ENCODE measurements at places on chromosomes 4 and X.

- DNase-seq, result no peak
Measured at GRCh38 chr4:3690551-3691152, 75.5 kb upstream of the ADRA2C start.

DNA sequence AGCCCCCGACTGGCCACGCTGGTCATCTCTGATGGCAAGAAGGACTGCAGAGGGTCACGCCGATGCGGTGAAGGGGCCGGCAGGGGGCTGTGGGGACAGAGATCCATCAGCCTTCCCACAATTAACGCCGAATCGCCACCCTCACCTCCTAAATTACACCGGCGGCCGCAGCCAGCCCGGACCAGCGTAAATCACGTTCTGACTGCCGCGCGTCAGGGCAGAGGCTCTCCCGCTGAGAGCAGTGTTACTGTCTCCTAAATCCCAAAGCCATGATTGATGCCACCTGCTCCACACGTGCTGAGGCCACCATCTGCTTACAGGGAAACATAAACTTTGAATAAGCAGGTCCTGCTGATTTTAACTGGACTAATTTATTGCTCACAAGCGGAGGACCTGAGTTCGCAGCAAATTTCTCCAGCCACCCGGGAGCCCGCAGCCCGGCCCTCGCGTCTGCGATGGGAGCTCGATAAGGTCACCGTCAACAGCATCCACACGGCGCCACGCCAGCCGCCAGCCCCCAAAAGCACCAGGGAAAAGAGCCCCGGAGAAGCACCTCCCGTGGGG, 127.3 kb upstream of the NKX1-1 start:
- DNase-seq, result peak; percentile 51

- DNase-seq, result no peak
Measured at GRCh38 chrX:130885996-130886395, 17.0 kb downstream of the ENOX2 start.

GRCh38 chrX:56986138-56986537, 9.2 kb downstream of the SPIN3 start:
- no peak for DNase-seq

DNA sequence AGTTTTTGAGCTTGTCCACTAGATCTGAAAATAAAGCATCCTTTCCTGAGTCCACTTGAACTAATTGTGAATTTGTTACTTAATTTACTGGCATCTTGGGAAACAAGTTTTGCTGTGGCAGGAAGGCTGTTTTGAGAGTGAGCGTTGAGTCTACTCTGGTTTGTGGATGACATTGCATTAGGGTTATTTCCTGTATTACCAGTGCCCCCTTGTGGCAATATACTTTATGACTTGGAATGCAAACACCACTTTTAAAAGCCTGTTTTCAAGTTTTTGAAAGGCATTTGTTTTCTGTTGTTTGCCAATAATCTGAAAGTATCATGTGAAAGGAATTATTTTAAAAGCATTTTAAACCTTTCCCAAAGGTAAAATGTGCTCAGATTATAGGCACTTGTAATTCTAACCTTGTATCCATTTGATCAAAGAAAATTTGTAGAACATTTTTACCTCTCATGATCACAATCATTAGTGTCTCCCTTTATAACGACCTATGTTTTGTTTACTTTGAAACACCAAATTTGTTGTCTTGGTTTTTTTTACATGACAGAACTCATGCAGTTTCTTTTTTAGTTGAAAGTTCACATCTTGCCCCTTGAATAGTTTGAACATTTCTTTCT, 18.0 kb upstream of the CYP2U1 start:
- no peak for DNase-seq

- DNase-seq, result no peak
Measured at GRCh38 chr4:75179510-75179909, 246.6 kb downstream of the PARM1 start.

DNA sequence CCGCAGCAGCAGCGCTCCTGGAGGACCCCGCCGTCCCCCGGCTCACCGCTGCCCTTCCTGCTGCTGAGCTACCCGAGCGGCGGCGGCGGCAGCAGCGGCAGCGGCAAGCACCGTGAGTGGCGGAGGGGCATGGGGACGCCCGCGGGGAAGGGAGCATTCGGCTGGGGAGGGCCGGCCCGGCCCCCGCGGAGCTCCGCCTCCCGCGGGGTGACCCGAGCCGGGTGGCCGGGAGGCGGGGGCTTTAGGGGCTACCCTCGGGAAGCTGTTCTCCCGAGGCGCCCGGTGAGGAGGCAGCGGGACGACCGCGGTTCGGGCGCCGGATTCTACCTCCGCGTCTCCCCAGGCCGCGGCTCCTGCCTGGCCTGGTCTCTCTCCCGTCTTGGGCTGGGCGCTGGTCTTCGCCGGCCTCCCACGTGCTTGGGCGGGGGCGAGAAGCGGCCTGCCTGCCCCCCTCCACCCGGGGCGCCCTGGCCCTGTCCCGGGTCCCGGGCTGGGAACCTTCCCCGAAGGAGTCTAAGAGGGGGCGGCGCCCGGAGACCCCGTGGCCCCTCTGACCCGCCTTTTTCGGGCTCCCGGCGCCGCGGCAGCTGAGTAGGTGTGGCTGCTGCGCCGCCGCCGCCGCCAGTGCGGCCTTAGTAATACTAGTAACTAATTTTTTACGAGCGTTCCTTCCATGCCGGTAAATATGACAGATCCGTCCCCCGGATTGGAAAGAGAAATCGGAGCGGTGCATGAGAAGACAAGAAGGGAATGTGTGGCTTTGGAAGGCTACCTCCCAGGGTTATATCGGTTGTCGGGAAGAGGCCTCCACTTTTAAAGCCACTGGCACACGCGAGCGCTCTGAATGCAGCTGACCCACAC, 16.4 kb upstream of the RUFY3 start:
- DNase-seq, result no peak

DNA sequence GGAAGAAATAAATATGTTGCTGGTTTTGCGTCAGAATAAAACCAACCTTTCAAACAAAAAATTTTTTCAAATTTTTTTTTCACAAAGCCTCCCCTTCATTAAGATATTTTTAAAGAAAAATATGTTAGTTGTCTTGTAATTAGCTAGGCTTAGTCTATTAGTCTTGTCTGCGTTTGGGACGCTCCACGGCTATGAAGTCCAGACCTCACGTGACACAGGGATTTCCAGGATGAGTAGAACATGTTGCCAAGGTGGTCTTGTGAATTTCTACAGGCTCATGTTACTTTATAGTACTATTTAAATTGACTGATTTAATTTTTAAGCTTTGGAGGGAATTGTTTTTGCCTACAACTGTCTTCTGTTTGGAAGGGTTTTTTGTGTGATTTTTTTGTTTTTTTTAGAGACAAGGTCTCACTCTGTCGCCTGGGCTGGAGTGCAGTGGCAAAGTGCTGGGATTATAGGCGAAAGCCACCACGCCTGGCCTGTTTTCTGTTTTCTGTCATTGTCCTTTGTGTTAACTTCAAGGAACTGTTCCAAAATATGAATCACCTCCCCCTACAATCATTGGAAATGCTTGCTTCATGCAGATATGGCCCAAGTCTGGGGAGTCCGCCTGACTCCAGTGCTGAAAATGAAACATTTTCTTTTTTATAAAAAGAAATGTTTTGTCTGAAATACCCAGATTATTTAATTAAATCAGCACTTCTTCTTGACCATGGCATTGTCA, 26.2 kb downstream of the TMEM144 start:
- no peak for DNase-seq

GRCh38 chr4:56060036-56060435, 111.3 kb downstream of the CEP135 start:
- no peak for DNase-seq

GRCh38 chrX:103932133-103932532, 30.3 kb upstream of the TMSB15B start:
- no peak for DNase-seq

GRCh38 chr4:2809610-2810180, 16.8 kb downstream of the SH3BP2 start:
- no peak for DNase-seq

GRCh38 chr4:79575709-79576428, 167.8 kb upstream of the GK2 start:
- DNase-seq, result no peak

- DNase-seq, result no peak
Measured at GRCh38 chr4:52142816-52143215, 91.7 kb downstream of the SPATA18 start.

GRCh38 chrX:30680618-30681017, 27.4 kb downstream of the GK start:
- DNase-seq, result no peak

DNA sequence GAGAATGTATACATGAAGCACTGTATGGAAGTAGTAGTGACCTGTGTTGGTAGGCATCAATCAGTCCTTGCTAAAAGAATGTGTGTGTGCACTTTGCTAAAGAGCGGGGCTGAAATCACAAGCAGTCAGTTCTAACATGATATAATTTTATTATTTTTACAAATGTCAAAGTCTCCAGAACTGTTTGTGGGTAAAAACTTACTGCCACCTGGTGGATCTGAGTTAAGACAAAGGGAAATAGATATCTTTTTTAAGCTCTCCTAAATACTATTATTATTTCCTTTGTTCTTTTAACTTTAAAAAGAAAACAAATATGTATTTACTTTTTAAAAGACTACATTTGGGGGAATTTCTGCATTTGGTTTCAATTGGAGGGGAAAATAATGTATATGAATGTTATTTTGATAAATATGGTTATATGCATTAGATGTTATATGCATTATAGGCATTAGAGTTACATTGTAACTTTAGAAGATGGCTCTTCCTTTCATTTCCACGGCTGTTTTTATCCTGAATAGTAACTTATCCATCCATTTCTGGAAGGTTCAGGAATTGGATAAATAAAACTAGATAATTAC, 7.8 kb upstream of the CLOCK start:
- no peak for DNase-seq

DNA sequence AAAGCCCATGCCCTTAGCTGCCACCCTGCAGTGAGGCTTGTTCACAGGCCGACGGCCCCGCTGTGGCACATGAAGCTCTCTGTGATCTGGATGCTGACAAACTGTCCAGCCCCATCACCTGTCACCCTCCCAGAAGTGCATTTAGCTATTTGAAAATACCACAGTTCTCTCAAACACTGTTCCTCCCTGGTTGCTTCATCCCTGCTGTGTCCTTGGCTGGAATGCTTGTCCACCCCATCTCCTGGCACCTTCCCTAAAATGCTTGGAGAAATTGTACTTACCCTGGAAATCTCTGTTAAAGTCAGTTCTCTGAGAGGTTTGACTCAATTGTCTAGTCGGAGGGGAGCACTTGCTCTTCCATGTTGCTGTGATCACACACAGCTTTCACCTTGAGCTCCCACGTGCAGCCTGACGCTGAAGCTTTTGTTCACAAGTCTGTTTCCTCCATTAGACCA, 10.1 kb downstream of the SYNPO2 start:
- DNase-seq, result no peak

DNA sequence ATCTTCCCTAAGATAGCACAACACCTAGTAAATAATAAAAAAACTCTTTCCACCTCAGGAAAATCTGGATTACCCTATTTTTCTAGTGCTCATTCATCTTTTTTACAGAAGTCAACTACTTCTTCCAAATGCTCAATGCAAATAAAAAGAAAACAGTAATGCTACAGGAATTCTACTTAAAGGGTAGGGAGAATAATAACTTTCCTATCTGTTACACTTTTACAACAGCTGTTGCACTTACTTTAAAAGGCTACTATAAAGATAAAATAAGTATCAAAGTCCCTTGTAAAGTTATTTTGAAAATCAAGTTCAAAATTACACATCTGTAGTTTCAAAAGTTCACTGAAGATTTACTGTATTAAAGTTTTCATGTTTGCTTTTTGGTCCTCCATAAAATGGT, 37.6 kb downstream of the THOC2 start:
- no peak for DNase-seq

- no peak for DNase-seq
Measured at GRCh38 chrX:11893933-11894710, 136.1 kb downstream of the MSL3 start.

GRCh38 chr4:68346461-68346860, 3.4 kb downstream of the YTHDC1 start:
- DNase-seq, result no peak

GRCh38 chrX:119410027-119410819, 11.1 kb downstream of the SLC25A43 start:
- DNase-seq, result no peak

GRCh38 chr4:86032476-86033022, 327.3 kb downstream of the MAPK10 start:
- DNase-seq, result no peak

- DNase-seq, result no peak
Measured at GRCh38 chr4:10034612-10035104, 13.4 kb upstream of the SLC2A9 start.

- DNase-seq, result no peak
Measured at GRCh38 chr4:3420606-3420955, 21.2 kb upstream of the HGFAC start.

- no peak for DNase-seq
Measured at GRCh38 chrX:115047181-115047580, 29.8 kb upstream of the IL13RA2 start.

DNA sequence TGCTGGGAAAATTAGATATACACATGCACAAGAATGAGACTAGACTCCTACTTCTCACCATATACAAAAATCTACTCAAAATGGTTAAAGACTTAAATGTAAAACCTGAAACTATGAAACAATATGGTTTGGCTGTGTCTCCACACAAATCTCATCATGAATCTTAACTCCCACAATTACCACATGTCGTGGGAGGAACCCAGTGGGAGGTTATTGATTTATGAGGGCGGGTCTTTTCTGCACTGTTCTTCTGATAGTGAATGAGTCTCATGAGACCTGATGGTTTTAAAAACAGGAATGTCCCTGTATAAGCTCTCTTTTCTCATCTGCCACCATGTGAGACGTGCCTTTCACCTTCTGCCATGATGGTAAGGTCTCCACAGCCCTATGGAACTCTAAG, 48.5 kb upstream of the DDX60 start:
- DNase-seq, result no peak

- no peak for DNase-seq
Measured at GRCh38 chr4:133102612-133103409, 46.3 kb upstream of the PCDH10 start.

GRCh38 chr4:10015140-10015753, 6.0 kb downstream of the SLC2A9 start:
- peak; percentile 13 for DNase-seq

DNA sequence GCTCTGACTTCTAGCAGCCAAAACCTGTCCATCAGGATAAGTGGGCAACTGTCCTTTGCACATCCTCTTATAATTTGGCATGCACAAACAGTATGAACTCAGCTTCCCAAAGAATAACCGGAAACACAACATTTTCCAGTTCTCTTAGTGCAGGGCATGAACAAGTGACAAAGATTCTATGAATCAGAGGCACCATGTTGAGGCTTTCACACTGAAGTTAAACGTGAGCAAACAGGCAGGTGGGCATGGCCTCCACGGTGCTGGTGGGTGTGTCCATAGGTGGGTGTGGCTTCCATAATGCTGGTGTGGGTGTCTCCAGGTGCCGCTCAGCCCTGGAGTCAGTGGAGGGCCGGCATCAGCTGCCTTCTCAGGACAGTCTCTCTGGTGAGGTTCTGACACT, 196.5 kb downstream of the SMIM20 start:
- no peak for DNase-seq

All from NCI-H524 treated with DMSO at 0.1 percent for 48 hours (cell line).